ENCODE measurements at places on chromosomes 13 and 19. TPM values are rescaled to one million over a fixed set of nuclear protein-coding genes. Genes with fewer than 3 reads are reported as not detected.

DNA sequence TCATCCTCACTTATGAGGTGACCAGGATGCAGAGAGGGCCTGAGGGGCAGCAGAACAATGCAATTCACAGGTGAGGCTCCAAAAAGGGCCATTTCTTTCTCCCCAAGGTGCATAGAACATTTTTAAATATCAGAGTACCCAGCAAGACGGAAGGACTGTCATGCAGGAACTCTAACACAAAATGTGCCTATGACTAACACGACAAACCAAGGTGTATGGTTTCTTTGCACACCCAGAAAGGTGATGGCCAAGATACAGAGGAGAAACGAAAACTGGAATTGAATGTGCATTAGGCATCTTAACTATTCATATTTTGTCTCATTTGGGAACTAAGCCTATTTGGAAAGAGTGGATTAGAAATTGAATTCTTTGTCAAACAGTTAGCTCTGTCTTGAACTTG lies 29.9 kb downstream of the SHISA2 start:
- peaks cover 14% of the 10 kb centered on the region for H3K36me3 ChIP-seq
- peaks cover 10% of the 10 kb centered on the region for H3K27me3 ChIP-seq
- H3K4me3 ChIP-seq = no peak overlapping the region
- DNase-seq = no peak
- H3K4me1 ChIP-seq = peaks cover 15% of the 10 kb centered on the region
- H3K27ac ChIP-seq = no peak overlapping the region

The LILRB3 gene
- 1.1 TPM for total RNA-seq

DNA sequence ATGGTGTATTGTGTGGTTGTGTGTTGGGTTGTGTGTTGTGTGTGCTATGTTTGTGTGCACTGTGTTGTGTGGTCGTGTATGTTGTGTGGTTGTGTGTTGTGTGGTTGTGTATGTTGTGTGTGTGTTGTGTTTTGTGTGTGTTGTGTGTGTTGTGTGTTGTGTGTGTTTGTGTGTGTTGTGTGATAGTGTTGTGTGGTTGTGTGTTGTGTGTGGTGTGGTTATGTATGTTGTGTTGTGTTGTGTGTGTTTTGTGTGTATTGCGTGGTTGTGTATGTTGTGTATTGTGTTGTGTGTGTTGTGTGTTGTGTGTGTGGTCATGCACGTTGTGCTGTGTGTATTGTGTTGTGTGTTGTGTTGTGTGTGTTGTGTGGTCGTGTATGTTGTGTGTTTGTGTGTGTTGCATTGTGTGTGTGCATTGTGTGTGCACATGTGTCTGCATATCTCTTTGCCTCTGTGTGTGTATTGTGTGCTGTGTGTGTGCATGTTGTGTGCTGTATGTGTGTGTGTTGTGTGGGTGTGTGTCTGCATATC lies 2.9 kb downstream of the C3 start:
- H3K4me1 ChIP-seq = peaks cover 34% of the 10 kb centered on the region
- peaks cover 7% of the 10 kb centered on the region for H3K27me3 ChIP-seq
- peak overlapping the region; percentile 7 for H3K27ac ChIP-seq

The KDELR1 gene
- total RNA-seq = 71.3 TPM

The SUGP1 gene
- total RNA-seq = 58.9 TPM

GRCh38 chr13:87498681-87499080 lies 172.5 kb upstream of the SLITRK5 start:
- no peak overlapping the region for H3K27ac ChIP-seq
- no peak for DNase-seq
- no peaks in the 10 kb centered on the region for H3K4me1 ChIP-seq
- H3K4me3 ChIP-seq = no peak overlapping the region

GRCh38 chr19:3954107-3954506 lies 16.8 kb downstream of the DAPK3 start:
- H3K27me3 ChIP-seq = no peaks in the 10 kb centered on the region
- no peak for DNase-seq
- no peak overlapping the region for H3K27ac ChIP-seq
- no peak overlapping the region for H3K4me3 ChIP-seq
- peaks cover 12% of the 10 kb centered on the region for H3K4me1 ChIP-seq
- peaks cover 3% of the 10 kb centered on the region for H3K36me3 ChIP-seq

- DNase-seq = no peak
- peaks cover 10% of the 10 kb centered on the region for H3K27me3 ChIP-seq
- no peak overlapping the region for H3K4me3 ChIP-seq
- H3K4me1 ChIP-seq = peaks cover 5% of the 10 kb centered on the region
- no peak overlapping the region for H3K27ac ChIP-seq
Measured at GRCh38 chr13:102461302-102461701, 59.5 kb upstream of the FGF14 start.

- H3K27ac ChIP-seq = no peak overlapping the region
- DNase-seq = no peak
- H3K4me1 ChIP-seq = peaks cover 21% of the 10 kb centered on the region
- peaks cover 7% of the 10 kb centered on the region for H3K27me3 ChIP-seq
- no peaks in the 10 kb centered on the region for H3K36me3 ChIP-seq
Measured at GRCh38 chr19:44737238-44738071, 11.1 kb upstream of the BCL3 start.

The FPR1 gene
- total RNA-seq = not detected

GRCh38 chr19:49331616-49332055 lies 3.6 kb upstream of the CD37 start:
- peak; percentile 79 for DNase-seq
- peak overlapping the region; percentile 18 for H3K27ac ChIP-seq
- H3K4me1 ChIP-seq = peaks cover 67% of the 10 kb centered on the region
- H3K27me3 ChIP-seq = no peaks in the 10 kb centered on the region
- H3K36me3 ChIP-seq = peaks cover 47% of the 10 kb centered on the region
- no peak overlapping the region for H3K4me3 ChIP-seq

The ADGRE2 gene
- total RNA-seq = 0.29 TPM

GRCh38 chr13:23512762-23513395 lies 57.3 kb upstream of the TNFRSF19 start:
- no peak overlapping the region for H3K4me3 ChIP-seq
- H3K27ac ChIP-seq = no peak overlapping the region
- no peaks in the 10 kb centered on the region for H3K4me1 ChIP-seq
- DNase-seq = no peak
- no peaks in the 10 kb centered on the region for H3K36me3 ChIP-seq
- H3K27me3 ChIP-seq = peaks cover 13% of the 10 kb centered on the region

GRCh38 chr13:58908019-58908679 lies 1255.6 kb downstream of the DIAPH3 start:
- H3K27ac ChIP-seq = no peak overlapping the region
- no peaks in the 10 kb centered on the region for H3K4me1 ChIP-seq
- no peaks in the 10 kb centered on the region for H3K27me3 ChIP-seq
- H3K4me3 ChIP-seq = no peak overlapping the region

DNA sequence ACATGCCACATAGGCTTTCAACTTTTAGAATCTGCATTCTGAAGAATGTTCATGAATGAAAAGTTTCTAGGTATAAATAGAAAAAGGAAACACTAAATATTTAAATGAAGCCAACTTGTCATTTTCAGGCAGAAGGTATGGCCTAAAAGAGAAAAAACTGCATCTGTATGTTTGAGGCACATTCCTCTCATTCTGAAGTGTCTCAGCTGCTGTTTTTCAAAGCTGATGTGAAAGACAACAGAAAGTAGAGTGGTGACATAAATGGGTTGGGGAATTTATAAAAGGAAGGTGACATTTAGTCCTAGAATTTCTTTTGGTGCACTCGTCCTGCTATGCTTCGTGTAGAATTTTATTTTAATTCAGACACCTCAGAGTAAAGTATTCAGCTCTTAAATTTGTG lies 539.6 kb upstream of the SLITRK5 start:
- no peaks in the 10 kb centered on the region for H3K27me3 ChIP-seq
- DNase-seq = no peak
- no peak overlapping the region for H3K27ac ChIP-seq
- H3K4me3 ChIP-seq = no peak overlapping the region
- H3K36me3 ChIP-seq = no peaks in the 10 kb centered on the region

GRCh38 chr13:48653472-48653939 lies at the start of gene CYSLTR2:
Gene CYSLTR2 (plus strand): TSS chr13:48653929. CDS start chr13:48706818, 52,889 bp downstream.
- peak within 1 kb of the TSS; percentile 71 for H3K4me3 ChIP-seq
- peak within 1 kb of the TSS; percentile 73 for H3K27ac ChIP-seq
- no peaks in the 10 kb centered on the region for H3K27me3 ChIP-seq
- peaks cover 26% of the 10 kb centered on the region for H3K4me1 ChIP-seq
- DNase-seq = peak; percentile 48

- H3K4me1 ChIP-seq = no peaks in the 10 kb centered on the region
- no peak overlapping the region for H3K27ac ChIP-seq
- no peak for DNase-seq
- H3K27me3 ChIP-seq = no peaks in the 10 kb centered on the region
- H3K4me3 ChIP-seq = no peak overlapping the region
Measured at GRCh38 chr13:91659256-91660075, 261.0 kb downstream of the GPC5 start.

GRCh38 chr13:25200783-25201182 lies 28.7 kb upstream of the AMER2 start:
- H3K27me3 ChIP-seq = no peaks in the 10 kb centered on the region
- no peak for DNase-seq
- H3K4me1 ChIP-seq = no peaks in the 10 kb centered on the region

DNA sequence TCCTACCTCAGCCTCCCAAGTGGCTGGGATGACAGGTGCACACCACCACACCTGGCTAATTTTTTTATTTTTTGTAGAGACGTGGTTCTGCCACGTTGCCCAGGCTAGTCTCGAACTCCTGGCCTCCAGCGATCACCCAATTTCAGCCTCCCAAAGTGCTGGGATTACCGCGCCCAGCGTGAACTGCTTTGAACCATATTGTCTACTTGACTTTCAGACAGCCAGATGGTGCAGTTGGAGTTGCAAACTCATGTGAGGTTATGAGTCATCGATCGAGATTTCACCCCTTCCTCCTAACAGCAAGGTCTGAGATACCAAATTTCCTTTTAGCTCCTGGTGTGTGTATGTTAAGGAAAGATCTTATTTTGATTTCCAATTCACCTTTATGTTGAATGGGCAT lies 2.7 kb downstream of the SLC27A1 start:
- H3K27ac ChIP-seq = no peak overlapping the region
- H3K4me3 ChIP-seq = no peak overlapping the region
- H3K4me1 ChIP-seq = peaks cover 42% of the 10 kb centered on the region
- H3K27me3 ChIP-seq = peaks cover 5% of the 10 kb centered on the region
- no peaks in the 10 kb centered on the region for H3K36me3 ChIP-seq

The IGFL2 gene
- total RNA-seq = not detected

The CBY2 gene
- not detected for total RNA-seq

DNA sequence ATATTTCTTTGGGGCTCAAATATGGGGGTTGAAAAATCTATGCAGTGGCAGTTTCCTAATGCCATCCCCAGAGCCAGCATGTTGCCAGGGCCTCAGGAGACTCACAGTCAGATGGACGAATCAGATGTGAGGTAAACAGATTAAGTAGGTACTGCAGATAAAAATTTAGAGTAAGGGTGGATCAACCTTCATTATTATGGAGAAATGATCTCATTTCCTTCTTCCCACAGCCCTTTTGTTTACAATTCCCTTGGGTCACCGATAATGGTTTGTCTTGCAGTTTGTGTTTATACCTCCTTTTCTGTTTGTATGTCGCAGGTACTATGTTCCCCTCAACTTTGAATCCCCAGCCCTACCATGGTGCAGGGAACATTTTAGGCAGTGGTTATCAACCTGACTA lies 20.0 kb downstream of the DIAPH3 start:
- peaks cover 5% of the 10 kb centered on the region for H3K36me3 ChIP-seq
- no peaks in the 10 kb centered on the region for H3K27me3 ChIP-seq
- no peak overlapping the region for H3K4me3 ChIP-seq
- H3K4me1 ChIP-seq = peaks cover 15% of the 10 kb centered on the region
- no peak overlapping the region for H3K27ac ChIP-seq

The PSG6 gene
- not detected for total RNA-seq

The CGB1 gene
- total RNA-seq = not detected

The ZNF430 gene
- 25.5 TPM for total RNA-seq

- peaks cover 32% of the 10 kb centered on the region for H3K27me3 ChIP-seq
- no peak overlapping the region for H3K4me3 ChIP-seq
- DNase-seq = peak; percentile 96
Measured at GRCh38 chr19:47428177-47428894, 9.0 kb upstream of the MEIS3 start.

GRCh38 chr13:69092615-69093322 lies 1014.9 kb upstream of the ATXN8OS start:
- H3K27me3 ChIP-seq = no peaks in the 10 kb centered on the region
- DNase-seq = no peak
- H3K4me3 ChIP-seq = no peak overlapping the region
- no peaks in the 10 kb centered on the region for H3K36me3 ChIP-seq
- no peaks in the 10 kb centered on the region for H3K4me1 ChIP-seq

The NPAS1 gene
- total RNA-seq = not detected

DNA sequence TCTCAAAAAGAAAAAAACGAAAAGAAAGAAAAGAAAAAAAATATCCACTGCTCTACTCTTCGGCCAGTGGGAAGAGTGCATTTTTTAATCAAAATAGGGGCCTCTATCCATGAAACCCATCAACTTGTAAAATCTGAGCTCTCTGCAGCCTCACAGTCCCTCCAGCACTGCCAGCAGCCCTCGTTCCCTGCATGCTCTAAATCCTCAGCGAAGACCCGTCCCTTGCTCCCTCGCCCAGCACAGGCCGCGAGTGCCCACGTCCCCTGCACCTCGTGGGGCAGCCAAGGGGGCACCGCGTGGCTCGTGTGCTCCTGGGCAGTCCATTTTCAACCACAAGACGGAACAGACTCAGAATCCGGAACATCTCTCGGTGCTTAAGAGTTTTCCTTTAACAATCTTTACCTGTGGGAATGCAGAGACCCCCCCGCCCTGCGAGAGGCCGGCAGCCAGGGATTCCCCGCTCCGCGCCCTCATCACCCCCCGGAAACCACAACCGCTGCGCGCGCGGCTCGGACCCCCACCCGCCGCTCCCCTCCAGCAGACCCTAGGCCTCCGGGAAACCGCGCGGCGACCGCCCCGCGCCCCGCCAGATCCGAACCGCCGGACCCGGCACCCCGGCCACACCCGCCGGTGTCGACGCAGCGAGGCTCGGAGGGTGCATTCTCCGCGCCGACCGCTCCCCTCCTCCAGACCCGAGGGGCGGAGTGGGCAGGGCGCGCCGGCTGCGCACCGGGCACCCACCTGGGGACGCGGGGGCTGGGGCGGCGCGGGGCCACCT lies 638 bp downstream of the ANKRD27 start:
- peaks cover 5% of the 10 kb centered on the region for H3K36me3 ChIP-seq
- peaks cover 17% of the 10 kb centered on the region for H3K27me3 ChIP-seq
- H3K27ac ChIP-seq = peak overlapping the region; percentile 88

Data from activated CD8-positive, alpha-beta T cell treated with anti-CD3 and anti-CD28 coated beads, Interleukin-2, amount 10 ng/mL, durations not matched to agents 7 days and 5 days (primary cell).